ENCODE measurements at places on chromosomes 2 and 18.

- no peak for DNase-seq
Observed at GRCh38 chr2:6314218-6314960, 551.3 kb downstream of the CMPK2 start.

DNA sequence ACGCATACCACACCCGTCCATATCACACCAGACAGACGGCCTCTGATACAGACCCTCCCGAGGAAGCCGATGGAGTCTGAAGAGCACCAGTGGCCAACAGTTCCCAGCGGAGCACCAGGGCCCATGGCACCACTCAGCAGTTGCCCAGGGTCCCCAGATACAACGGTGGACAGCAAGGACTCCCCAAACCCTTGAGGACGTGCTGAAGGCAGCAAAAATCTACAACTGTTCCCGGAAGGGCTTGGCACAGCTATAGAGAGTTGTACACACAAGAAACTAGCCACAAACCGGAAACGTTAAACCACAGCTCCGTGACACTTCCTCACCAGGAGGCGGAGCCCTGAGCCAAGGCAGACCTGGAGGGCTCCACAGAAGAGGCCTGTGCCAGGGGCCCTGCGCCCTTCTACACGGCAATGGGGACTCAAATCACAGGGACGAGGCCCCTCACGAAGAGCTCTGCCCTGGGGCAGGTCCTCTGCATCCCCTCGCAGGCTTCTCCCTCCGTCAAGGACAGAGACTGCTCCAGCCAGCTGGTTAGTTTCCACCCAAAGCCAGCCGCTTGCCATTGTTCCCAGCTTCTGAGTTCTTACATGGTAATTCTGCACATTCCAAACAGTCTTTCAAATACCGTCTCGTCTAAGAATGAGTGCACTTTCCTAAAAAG is 133.4 kb downstream of the HDAC4 start:
- no peak for DNase-seq

DNA sequence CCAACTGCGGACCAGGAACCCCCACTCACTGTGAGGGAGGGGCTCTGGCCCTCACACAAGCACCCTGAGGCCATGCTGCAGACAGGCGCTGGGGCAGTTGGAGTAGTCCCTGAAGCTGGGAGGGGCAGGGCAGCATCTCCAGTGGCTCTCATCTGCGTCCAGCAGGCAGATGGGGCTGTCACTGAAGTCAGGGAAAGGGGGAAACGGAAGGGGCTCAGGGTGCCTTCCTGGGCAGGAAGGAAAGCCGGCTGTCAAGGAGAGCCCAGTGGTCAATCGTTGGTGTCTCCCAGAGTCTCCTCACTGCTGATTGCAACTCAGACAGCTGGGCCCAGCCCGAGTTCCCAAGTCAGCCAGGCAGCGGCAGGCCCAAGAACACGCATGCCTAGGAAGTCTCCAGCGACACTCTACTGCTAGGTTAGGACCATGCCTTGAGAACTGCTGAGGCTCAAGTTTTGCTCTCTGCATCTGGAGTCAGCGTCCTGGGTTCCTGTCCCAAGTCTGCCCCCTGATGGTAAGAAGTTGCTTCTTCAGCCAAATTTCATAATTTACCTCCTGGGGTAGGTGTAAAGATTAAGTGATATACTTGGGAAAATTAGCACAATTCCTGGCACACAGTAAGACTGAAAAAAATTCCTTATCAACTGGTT is 27.4 kb upstream of the NMUR1 start:
- DNase-seq, result no peak

- no peak for DNase-seq
Observed at GRCh38 chr18:61606068-61606660, 272.9 kb downstream of the CDH20 start.

DNA sequence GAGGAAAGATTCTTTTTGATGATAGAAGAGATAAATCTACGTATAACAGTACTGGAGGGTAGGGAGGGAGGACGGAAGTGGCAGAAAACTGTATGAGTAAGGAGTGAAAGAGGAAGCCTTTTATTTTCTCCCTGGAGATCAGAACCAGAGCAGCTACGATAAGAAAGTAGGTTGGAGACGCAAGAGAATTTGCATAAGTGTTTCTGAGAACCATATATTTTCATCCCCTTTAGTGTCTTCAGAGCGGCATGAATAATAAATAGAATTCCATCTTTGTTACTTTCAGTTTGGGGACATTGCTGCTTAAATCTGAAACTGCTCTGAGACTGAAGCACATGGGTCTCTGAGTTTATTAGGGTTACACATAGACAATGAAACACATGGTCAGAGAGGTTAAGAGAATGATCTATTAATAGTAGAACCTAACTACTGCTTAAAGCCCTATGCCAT is 230.2 kb upstream of the TNP1 start:
- no peak for DNase-seq

GRCh38 chr2:46118656-46119371 is 178.4 kb upstream of the EPAS1 start:
- DNase-seq, result no peak

GRCh38 chr18:78979056-78979729 is 425 bp upstream of the SALL3 start:
- DNase-seq, result no peak

DNA sequence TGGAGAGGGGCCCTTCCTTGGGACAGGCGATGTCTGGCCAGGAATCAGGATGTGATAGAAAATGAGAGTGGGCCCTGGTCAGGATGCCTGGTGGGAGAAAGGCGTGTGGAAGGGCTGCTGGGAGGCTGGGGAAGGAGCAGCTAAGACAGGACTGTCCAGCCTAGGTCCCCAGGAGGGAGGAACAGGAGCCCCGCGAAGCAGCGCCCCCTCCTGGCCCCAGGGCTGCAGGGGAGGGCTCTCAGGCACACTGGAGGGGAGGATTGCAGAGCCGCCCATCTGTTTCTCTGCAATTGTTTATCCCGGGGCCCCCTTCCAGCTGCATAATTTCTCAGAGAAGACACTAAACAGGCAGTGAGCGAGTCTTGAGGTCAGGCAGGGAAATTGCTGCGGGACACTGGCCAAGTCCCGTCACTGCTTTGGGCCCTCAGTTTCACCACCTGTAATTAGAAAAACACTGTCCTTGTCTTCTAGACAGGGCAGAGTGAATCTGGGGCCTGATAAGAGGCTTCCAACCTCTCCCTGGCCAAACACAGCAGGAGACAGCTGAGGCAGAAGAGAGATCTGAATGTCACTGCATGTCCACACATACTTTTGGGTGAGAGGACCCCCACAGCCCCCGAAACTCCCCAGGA is 3.9 kb upstream of the NPPC start:
- DNase-seq, result no peak

DNA sequence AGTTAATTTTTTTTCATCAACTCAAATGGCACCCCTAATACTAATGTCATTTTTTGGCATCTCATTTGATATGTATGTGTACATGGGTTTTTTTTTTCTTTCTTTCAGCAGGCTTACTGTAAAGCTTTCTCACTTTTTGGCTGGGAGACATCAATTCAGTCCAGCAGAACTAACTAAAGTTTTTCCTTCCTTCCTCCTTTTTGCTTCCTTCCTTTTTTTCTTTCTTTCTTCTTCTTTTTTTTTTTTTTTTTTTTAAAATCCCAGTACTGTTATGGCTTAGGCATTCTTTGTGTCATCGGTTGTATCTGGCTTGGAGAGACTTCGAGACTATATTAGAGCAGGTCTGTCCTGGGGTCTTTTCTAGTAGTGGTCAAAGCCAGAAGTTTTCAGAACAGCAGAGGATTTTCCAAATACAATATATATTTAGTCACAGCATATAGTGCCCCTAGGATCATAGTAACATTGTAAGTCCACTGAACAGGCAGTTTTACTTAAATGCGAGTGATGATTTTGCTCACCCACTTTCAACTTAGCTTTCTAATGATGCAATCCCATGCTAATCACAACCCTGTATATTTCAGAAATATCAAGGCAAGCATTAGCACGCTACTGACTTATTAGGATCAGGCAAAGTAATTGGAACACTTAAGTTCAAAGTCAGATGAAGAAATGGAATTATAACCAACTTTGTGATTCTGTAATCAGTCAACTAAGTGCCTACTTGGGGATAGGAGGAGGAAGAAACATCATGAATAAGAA is 4.0 kb downstream of the KLHL29 start:
- no peak for DNase-seq

- DNase-seq, result no peak
Observed at GRCh38 chr18:39681061-39681460, 2115.5 kb upstream of the CELF4 start.

DNA sequence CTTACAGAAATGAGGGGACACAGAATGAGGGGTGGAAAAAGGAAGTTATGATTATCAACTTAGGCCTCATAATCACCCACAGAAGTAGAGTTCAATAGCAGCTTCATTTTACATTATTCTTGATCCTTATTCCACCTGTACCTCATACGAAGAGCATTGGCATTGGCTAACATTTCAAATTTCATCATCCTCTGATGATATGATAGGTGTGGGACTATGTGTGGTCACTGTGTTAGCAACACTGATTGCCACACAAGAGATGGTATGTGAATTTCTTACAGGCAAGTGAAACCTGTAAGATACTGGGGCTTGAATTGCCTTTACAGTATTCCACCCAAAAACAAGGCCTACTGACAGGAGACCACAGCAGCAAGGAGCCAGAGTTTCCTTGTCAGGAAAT is 14.0 kb upstream of the HAT1 start:
- DNase-seq, result no peak

DNA sequence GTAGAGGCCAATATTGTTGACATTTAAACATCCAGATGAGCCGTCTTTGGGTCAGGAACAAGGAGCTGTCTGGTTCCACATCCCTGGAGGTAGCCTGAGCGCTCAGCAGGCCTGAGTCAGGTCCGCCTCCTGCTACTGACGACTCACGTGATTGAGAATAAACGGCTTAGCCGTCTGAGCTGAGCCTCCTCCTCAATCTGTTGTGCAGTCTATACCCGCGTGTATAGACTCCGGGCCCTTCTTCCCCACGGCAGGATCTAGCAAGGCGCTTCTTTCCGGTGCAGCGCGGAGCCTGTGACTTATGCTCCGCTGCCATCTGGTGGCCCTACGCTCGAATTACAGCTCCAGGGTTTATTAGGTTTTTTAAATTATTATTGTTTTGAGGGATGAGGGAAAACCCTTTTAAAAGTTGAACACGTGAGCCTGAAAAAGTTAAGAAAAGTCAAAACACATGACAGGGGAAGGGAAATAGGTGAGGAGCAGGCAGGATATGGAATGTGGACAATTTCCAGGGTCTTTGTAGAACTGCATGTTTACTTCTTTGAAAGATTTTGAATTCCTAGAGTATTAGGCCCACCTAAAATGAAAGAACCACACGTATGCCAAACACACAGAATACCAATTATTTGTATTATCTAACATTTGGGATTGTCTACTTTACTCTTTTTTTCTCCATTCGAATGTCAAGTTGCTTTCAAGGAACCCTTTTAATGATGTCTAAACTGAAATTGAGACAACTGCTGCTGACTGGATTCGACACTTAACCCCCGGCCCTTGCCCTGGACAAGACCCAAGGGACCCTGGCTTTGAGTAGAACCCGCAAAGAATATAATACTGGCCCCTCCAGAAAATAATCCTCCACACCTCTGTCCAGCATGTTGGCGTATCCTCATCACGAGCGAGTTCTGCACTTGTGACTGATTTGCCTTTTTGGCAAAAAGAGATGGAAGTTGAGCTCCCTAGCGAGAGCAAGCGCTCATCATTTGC is 112.4 kb upstream of the ZNF236 start:
- DNase-seq, result no peak

DNA sequence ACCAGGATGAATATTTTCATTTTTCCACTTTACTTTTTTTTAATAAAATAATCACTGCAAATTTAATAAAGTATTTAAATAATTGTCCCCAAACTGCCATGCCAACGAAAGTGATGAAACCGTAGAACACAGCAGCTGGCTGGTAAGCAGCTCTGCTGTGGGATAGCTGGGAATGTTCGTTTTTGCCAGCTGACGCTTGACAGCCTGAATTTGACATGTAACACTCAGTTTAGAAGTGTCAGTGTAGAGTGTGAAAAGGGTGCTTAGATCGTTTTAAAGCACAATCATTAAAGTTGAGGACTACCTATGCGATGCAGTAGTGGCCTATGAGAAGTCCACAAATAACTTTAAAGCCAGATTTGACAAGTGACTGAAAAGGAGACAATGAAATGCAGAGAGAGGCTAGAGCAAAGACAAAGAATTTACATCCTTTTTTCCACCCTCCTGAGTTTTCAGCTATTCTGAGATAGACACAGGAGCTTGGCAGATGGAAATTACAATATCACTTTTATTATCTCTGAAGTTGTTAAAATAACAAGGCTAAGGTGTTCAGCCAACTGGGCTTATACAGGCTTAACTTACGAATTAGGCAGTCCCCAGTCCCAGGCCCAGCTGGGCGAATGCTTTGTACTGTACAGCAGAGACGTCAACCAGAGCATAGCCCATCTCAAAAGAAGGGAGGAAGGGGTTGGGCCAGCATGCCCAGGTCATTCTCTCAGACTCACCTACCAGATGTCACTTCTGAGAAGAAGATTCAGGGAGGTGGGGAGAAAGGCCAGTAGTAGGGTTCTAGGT is 31.9 kb upstream of the SLC1A4 start:
- DNase-seq, result no peak

GRCh38 chr2:144748443-144748842 is 228.5 kb upstream of the ZEB2 start:
- no peak for DNase-seq

- DNase-seq, result no peak
Observed at GRCh38 chr2:128259585-128259984, 59.1 kb downstream of the HS6ST1 start.

- DNase-seq, result no peak
Observed at GRCh38 chr2:31440764-31441163, 26.2 kb upstream of the XDH start.

DNA sequence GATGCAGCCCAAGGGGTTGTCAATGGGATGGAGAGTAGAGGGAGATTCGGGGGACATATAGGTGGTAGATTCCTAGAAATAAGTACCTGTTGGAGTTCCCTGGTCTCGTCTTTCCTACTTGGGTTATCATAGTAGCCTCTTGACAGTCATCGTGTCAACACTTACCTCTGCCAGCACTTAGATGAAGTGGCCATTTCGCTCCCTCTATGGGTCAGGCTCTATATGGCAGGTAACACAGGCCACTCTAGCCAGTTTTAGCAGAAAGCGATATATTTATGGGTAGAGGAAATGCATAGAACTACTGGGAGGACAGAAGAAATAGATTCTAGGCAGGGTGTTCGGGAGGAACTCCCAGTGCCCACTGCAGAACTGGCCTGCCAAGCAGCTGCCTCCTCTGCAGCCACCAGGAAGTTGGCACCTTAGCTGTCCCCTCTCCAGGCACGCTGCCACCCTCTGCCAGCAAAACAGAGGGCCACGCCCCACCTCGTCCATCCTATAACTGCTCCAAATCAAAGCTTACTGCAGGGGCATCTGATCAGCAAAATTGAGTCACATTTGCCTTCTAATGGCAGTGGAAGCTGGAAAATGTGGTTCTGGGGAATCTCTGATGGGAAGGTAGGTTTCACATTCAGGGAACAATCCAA is 181.3 kb downstream of the INSIG2 start:
- DNase-seq, result no peak

DNA sequence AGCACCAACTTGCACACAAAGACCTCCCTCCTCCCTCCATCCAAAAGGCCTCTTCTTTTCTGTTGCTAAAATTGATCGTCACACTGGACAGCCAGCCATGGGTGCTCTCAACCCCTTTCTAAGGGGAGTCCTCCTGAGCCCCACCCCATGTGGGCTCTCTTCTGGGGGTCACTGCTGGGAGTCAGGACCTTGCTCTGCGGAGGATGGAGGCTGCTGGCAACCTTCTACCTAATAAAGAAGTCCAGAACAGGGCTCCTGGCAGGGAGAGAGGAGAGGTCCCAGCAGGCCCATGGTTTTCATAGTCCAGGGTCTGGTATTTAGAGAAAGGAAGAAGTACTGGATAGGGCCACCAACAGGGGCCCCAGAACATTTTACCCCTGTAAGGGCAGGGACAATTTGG is 67.6 kb upstream of the OTOS start:
- DNase-seq, result no peak
